Activated CD4-positive, alpha-beta T cell treated with anti-CD3 and anti-CD28 coated beads for 48 hours (primary cell): ENCODE measurements at places on chromosomes 4 and X.

GRCh38 chr4:162707962-162708361 is 458.7 kb downstream of the NAF1 start:
- no peak for DNase-seq

DNA sequence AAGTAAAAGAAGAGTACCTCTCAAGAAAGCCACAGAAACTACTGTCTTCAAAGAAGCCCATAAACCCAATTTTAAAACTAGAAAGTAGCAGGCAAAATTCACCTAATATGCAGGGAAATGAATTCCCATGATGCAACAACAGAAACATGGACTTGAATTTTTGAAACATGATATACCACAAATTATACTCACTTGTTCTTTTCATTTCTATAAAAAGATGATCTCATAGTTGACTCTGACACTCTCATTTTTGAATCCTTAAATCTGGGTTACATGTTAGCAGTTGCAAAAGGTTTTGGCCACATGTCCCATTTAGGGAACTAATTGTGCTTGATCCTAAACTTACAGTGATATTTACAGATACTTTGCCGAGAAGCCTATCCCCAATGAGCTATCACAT is 1130.8 kb downstream of the FAT4 start:
- DNase-seq: no peak

GRCh38 chrX:123993326-123993725 is 31.8 kb downstream of the STAG2 start:
- no peak for DNase-seq

DNA sequence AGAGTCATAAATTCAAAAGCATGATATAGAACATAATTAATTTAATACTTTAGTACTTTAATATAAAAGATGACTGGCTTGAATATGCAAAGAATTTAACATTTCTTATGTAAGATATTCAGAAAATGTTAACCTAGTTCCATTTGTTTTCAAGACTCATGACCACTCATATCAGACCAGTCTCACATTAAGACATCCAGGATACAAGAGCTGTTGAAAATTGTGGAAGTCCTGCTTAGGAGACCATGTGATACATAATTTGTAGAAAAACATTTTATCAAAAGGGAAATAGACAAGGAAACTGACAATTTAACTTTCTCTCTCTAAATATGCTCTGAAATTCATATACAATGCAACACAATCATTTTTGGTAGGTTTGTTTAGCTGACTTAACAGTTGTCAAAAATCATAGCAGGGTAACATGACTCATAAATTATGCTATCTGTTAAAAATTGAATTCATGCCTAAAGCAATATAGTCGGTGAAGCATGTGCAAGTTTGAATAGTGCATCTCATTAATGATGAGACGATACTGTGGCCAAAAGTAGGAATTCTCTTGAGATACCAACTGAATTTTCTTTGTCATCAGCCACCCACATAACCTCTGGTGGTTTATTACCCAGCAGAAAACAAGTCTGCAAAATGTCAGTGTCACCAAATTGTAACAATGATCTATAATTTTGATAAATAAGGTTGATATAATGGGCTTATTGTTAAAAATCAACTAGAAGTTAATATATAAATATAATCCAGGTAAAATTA is 211.4 kb downstream of the GASK1B start:
- no peak for DNase-seq

DNA sequence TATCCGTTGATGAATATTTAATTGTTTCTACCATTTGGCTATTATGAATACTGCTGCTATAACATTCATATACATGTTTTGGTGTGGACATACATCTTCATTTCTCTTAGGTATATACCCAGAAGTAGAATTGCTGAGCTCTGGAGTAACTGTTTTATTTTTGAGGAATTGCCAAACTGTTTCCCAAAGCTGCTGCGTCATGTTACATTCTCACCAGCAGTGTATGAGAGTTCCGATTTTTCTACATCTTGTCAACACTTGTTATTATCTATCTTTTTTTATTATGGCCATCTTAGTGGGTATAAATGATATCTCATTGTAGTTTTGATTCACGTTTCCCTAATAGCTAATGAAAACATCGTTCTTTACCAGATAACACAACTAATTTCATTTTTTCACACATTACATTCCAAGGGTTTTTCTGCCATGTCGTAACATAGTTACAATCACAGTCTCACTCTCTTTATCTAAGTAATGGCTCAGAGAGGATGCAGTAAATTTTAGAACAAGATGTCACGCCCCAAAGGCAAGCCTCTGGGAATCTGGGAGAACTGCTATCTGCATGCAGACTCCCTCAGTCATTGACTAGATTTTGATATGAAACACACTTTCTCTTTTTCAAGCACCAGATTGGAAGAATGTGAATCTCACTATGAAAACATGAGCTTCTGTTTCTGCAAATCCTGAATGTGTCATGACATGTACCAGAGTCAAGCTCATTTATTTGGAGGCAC is 10.3 kb downstream of the ARHGAP6 start:
- no peak for DNase-seq

- DNase-seq: no peak
Observed at GRCh38 chrX:153930011-153930910, 4.2 kb upstream of the ARHGAP4 start.

DNA sequence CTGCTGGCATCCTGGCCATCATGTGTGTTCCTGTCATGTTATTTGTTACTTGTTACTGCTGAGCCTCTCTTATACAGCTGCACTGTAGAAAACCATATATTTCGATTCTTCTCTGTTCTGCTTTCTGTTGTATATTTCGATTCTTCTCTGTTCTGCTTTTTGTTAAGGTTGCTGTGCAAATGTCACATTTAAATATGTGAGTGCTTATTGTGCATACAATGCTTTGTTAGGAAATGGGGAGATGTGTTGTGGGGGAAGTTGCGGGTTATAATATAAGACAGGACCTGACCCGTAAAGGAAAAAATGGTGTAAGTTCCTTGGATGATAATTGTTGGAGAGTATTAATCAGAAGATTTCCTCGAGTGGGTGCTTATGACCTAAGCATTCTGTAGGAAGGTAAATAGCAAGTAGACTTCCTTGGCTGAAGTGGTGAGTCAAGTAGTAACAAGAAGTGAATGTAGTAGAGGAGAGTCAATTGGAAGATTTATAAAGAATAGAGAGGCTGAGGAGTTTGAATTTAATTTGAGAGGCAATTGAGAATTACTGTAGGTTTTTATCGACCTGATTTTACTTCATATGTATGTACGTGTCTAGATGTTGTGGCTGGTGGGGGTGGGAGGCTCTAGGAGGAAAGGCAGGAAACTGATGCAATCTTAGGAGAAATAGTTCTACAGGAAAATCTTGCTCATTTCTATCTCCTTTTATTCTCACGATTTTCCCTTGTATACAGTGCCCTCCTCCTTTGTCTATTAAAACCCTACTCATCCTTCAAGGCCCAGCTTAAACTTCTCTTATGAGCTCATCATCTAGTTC is 8.5 kb downstream of the OGT start:
- DNase-seq: no peak

- no peak for DNase-seq
Observed at GRCh38 chr4:100894339-100894870, 376.6 kb upstream of the EMCN start.

GRCh38 chr4:118032691-118033090 is 1.6 kb upstream of the NDST3 start:
- no peak for DNase-seq

DNA sequence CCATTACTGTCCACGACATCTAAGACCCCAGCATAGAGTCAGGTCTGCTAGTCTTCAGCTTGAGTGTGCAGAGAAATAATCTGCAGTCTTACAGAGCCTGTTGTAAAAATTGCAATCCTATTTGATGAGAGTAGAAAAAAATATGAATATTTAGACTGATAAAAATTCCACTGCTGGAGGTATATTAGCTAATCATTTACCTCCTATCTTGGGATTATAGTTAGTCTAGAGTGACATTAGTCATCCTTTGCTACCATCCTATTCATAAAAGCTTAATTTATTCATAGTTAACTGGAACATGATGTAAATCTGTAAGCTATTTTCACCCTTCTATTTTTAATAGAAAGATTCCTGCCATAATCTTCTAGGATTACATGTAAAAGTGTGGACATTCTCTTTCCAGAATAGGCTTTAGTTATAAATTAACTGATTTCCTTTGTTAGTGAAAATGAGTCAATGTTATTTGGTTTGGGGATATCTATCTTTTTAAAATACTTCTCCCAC is 26.7 kb downstream of the C4orf54 start:
- DNase-seq: no peak

DNA sequence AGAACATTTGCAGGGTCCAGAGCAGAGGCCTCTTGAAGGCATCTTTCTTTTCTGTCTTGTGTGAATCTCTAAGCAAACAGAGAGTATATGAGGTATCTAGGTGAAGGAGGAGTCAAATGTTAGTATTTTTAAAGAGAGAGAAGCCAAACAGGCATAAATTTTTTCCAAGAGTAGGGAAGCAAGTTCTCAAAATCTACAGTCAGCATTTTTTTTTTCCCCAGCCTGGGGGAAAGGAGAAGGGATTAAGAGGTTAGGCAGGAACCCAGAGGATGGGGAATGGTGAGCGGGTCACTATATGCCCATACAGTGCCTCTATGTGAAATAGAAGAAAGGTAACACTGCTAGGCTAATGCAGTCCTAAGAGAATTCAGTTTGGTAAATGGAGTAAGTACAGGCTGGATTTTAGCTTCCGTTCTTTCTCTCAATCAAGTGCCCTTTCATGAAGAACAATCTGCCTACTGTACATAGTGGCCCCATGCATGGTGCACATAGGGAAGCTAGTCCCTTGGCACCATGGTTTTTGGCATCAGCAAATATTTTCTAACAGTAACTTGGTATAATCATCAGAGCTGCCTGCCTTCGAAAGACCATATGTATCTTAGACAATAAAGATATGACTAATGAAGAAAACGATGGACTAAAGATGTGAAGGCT is 163.1 kb upstream of the MAB21L2 start:
- no peak for DNase-seq

DNA sequence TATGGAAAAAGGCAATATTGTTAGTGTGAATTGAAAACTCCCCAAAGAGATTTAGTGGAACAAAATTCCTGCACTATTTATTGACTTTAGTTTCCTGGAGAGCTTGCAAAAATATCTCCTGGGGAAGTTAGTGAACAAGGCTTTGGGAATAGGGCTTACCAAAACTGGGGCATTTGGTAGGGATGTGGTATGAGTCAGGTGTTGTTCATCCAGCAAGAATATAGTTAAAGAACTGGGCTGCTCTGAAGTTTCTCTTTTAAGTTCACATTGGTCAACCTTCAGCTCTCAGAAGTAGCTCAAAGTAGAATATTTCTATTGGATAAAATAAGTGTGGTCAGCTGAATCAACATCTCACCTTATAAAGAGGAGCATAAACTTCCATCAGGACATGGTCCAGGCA is 185.0 kb downstream of the CPE start:
- DNase-seq: no peak

- DNase-seq: no peak
Observed at GRCh38 chr4:76028350-76028765, 5.1 kb upstream of the CXCL10 start.

GRCh38 chr4:110622841-110623717 is at the start of gene PITX2:
TSS of gene PITX2 (minus strand) at chr4:110623077. CDS start at chr4:110622460, 617 bp downstream.
- DNase-seq: peak; percentile 72

GRCh38 chr4:100649417-100649816 is 131.6 kb upstream of the EMCN start:
- no peak for DNase-seq

DNA sequence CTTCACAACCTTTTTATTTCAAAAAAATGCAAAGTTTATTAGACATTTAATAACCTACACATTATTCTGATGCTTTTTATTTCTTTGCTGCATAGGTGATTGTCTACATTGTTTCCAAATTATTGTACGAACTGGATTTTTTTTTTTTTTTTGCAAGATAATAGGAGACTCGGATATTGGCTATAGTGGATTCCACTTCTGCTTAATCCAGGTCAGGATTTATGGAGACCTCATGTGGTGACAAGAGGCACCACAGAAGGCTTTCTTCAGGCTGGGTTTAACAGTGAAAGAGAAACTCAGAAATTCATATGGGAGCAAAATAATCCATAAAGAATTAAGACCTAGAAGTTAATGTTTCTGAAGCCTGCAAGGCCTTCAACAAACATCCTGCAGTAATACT is 2.4 kb upstream of the SLIT2 start:
- DNase-seq: no peak

DNA sequence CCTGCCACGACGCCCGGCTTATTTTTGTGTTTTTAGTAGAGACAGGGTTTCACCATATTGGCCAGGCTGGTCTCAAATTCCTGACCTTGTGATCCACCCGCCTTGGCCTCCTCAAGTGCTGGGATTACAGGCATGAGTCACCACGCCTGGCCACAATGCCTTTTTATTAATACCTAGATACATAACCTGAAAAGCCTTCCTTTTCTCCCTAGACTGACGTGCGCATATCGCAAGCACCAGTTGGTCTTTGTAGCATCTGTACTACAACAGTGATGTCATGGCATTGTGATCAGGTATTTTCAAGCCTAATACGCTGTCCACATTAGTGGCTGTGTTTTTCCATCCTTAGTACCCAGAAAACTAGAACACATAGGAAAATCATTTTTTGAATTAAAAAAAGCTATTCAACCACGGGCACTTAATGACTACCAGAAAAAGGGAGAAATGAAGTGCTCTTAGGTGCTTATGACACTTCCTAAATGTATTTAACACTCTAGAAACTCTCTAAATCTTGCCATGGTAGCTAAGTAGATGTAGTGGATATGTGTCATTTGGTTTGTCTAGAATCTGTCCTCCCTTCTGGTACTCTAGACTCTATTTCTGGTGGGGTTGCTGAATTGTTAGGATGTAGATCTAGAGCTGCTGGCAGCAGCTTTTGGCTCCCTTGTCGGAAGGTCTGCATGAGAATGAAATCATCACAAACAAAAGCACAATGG is 707.8 kb downstream of the STIM2 start:
- DNase-seq: no peak

GRCh38 chr4:74612837-74613236 is 167.9 kb downstream of the AREG start:
- no peak for DNase-seq

DNA sequence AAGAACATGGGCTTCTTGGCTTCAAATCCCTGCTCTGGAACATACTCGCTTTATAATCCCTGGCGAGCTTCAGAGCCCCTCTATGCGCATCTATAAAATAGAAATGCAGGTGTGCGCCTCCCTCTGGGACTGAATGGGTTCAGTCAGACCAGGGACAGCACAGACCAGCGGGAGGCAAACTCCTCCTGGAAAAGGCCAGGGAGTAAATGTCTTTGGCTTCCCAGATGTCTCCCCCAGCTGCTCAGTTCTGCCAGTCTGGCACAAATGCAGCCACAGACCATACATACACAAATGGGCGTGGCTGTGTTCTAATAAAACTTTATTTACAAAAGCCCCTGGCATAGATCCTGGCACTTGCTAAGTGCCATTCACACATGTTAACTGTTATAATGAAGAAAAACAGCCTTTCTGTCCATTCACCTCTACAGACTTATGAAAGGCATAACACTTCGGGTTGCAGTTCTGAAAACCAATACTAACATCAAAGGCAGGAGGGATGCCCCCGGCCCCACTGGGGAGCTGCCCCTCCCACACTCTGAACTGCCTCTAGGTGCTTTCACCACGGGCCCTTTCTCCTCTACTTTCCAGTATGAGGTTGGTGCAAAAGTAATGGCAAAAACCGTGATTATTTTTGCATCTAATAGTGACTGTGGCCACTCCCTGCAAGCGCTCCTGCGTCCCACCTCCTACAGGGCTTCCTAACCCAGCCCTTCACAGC is 4.6 kb downstream of the JAKMIP1 start:
- DNase-seq: no peak

GRCh38 chrX:114906984-114907510 is 110.4 kb downstream of the IL13RA2 start:
- DNase-seq: no peak

- DNase-seq: no peak
Observed at GRCh38 chrX:66163849-66164411, at the start of gene HEPH. TSS of gene HEPH (plus strand) at chrX:66164247. CDS start at chrX:66170571, 6,324 bp downstream.
